Memory B cell (primary cell): ENCODE measurements at places on chromosomes 7 and 10.

GRCh38 chr10:110549211-110549610 is 18.3 kb upstream of the SMC3 start:
- no peak for DNase-seq

DNA sequence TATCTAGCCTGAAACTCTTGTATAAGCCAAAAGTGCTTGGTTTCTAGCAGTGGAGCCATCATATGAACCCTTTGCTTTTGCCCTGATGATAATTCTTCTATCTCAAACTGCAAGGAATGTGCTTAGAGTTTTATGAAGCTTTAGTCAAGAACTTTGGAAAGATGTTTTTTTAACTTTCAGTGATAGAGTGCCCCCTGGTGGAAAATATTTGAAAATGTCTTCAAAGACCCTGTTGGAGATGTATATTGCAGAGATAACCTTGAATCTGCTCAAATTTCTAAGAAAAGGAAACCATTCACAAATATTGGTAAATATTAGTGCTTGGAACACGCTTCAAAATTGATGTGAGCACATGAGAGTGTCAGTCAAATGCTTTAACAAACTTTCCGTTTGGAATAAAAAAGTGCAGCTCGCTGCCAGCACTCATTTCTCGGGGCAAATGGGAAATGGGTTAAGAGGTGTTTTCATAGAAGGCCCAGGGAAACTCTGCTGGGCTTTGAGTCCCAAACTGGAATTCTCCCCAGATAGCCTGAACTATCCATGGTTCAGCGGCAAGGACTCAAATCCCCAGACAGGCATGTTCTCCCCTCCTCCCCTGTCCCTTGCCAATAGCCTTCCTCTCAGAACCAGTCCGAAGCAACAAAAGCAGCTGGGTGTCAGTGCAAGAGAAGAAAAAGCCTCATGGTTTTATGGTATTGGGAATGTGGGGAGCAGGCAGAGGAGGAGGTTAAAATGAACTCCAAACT is 129.3 kb downstream of the MYOF start:
- no peak for DNase-seq

DNA sequence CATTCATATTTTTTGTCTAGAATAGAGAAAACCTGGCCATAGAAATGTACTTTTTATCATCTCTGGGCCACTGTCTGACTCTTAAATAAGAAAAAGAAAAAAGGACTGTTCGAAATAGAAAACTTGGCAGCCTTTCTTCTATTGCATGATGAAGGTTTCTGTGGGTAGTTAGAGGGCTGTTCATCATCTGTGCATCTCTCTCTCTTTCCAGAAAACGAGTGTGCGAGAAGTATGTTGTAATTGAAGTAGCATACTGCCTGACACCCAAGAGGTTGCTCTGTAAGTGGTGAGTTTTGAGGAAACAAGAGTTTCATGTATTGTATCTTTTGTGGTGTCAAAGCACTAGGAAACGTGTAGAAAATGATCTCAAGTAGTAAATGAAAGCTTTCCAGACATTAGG is 343.2 kb upstream of the TMEM229A start:
- no peak for DNase-seq

GRCh38 chr7:30920584-30921539 is 9.2 kb downstream of the AQP1 start:
- no peak for DNase-seq

DNA sequence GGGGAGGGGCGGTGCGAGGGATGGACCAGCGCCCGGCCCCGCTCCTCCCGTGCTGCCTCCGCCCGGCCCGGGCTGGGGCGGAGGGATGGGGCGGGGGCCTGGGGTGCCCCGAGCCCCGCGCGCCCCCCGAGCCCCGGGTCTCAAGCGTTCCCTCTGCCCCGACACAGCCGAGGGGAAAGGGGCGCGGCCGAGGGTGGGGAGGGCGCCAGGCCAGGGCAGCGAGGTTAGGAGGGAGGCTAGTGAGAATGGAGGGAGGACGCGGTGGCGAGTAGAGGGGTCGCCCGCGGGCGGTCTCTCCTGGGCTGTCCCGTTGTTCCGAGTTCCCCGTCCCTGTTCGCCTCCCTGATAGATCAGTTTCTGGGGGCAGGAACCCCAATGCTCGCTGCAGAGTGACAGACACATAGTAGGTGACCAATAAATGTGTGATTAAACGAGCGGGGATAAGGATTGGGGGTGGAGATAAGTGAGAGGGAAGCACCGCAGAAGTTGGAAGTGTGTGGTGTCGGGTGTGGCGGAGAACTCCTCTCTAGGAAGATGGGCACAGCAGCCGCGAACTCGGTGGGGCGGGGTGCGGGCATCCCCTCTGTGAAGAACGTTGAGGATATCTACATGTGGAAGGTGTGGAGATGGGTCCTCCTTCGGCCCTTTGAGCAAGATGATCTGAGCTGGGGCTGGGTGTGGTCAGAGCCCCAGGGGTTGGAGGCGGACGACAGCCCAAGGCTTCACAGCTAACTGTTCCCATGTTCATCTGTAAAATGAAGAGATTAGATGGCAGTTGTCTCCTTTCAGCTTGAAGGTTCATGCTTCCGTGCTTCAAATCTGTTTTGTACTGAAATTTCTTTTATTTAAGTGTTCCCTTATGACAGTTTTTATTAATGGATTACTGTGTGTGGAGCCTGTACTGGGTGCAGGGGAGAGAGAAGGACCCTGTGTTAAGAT is 580 bp downstream of the ZNF775 start:
- DNase-seq, result no peak

- DNase-seq, result peak; percentile 81
Observed at GRCh38 chr10:71383972-71384687, 12.6 kb upstream of the CDH23 start.
